ENCODE measurements at places on chromosomes 13 and 19.

DNA sequence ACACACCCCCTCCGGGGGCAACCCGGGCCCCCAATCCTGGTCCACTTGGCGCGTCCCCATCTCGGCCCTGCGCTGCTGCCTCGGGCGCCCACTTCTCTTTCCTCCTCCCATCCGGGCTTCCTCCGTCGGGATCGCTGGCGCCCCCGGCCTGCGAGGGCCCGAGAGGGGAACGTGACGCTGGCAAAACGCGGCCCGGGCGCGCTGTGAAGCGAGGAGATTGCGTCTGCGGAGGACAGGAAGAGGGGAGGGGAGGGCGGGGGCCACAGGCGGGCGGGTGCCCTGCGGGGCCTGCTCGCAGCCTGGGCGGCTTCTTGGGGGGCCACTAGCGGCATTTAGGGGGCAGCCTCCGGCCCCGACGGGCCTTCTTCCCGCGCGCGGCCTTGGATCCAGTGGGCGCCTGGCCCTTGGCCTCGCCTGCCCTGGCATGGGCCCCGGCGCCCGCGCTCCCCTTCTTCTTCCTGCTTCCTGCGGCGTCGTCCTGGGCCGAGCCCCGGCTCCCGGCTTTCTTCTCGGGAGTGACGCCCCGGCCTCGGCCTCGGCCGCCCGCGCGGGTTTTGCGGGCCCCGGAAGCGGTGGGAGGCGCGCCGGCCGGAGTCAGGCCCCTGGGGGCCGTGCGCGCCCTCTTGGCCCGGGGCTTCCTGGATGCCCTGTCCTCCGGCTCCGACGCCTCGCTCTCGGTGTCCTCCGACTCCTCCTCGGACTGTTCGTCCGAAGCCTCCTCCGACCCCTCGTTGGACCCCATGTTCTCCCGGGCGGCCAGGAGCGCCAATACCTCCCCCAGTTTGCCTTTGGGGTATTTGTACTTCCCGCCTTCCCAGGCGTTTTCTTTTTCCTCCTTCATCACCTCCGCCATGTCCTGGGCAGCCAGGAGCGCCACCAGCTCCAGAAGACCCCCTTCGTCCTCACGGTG is 2.2 kb downstream of the PNMA8B start:
- no peak for DNase-seq

- no peak for DNase-seq
These were observed 904 bp upstream of the SIGLEC9 start for GRCh38 chr19:51123802-51124201.

- DNase-seq, result no peak
These were observed 10.2 kb upstream of the KPTN start for GRCh38 chr19:47494211-47494547.

- DNase-seq, result no peak
These were observed 66.2 kb downstream of the SLC15A1 start for GRCh38 chr13:98686270-98686669.

DNA sequence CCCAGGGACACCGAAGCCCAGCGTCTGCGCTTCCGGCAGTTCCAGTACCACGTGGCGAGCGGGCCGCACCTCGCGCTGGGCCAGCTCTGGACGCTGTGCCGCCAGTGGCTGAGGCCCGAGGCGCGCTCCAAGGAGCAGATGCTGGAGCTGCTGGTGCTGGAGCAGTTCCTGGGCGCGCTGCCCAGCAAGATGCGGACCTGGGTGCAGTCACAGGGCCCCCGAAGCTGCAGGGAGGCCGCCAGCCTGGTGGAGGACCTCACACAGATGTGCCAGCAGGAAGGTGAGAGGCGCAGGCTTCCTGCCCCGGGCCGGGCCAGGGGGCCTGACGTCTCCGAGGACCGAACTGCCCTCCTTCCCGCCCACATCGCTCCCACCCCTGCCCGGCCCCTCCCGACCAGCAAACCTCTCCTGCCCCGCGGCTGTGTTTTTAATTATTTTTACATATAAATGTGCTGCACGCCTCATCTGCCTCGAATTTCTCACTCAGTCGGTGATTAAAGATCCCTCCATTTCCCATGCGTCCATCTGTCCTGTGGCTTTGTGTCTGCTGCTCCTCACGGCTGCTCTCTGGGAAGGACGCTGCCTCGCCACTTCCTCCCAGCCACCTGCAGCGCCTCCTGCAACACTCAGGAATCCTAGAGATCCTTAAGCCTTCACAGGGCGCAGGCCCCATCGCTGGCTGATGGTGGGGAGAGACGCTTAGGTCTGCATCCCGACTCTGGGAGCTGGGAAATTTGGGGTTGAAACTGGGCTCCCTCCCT is 4.3 kb downstream of the ZSCAN1 start:
- no peak for DNase-seq

DNA sequence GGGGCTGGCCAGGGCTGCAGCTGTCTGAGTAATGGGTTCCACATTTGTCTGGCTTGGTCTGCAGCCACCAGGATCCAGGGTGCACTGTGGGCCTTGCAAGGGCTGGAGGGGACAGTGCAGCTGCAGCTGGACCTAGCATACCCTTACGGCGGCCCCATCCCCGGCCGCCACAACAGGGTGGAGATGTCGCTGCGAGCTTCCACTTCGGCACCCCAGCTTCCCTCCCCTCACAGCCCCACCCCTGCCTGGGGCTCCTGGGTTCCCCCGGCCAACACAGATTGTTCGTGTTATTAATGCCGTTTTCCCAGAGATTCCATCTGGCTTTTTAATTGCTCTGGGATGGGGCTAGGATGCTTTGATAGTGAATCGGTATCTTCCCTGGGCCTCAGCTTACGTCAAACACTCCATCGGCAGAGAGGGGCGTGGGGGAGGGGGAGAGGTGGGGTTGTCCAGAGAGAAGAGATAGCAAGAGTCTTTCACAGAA is 5.8 kb downstream of the CEBPA start:
- DNase-seq, result no peak

DNA sequence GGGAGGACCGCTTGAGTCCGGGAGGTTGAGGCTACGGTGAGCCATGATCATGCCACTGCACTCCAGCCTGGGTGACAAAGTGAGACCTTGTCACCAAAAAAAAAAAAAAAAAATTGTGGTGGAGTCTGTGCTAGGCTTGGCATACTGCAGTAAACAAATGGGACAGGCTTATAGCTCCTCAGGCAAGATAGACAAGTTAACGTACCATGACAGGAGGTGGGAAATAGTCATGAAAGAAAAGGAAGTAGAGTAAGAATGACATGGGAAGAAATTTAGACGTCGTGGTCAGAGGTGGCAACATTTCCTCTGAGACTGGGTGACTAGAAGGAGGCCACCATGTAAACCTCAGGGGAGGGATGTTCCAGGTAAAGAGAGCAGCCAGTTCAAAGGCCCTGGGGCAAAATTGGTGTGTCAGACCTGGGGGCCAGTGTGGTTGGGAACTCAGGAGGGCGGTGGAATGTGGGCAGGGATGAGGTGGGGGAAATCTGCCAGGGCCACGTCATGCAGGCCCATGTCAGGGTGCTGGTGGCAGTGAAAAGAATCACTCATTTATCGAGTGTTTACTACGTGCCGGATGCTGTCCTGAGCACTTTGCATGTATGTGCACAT is 5.6 kb downstream of the SNRPA start:
- no peak for DNase-seq

DNA sequence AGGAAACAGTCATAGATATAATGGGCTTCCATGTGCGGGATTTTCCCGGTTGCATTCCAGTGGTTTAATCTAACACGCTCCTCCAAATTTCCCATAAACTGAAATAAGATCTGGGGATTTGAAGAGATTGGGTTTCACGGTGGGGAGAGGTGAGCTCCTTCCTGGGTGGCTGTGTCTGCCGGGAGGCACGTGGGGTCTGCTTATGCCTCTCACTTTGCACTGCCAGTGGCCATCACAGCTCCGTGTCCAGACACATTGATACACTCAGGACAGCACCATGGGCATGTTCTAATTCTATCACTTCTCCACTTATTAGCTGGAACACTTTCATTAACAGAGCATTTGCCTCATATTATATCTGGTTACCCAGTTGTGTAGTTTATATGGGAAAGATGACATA is 73.4 kb downstream of the SOX1 start:
- DNase-seq, result no peak

DNA sequence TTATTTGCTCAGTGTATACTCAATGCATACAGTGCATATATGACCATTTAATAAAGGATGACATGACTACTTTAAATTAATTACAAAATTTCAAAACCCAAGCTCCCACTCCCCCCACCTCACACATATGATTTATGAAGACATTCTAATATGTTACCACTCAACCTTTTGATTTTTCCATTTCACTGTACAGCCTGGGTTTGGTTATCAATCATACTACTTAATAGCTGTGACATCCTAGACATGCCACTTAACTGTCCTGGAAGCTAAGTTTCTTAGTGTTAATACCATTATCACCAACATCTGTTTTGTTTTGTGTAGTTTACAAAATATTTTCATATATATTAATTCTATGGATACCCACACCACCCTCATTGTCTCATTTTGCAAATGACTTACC is 42.2 kb downstream of the UBL3 start:
- no peak for DNase-seq

DNA sequence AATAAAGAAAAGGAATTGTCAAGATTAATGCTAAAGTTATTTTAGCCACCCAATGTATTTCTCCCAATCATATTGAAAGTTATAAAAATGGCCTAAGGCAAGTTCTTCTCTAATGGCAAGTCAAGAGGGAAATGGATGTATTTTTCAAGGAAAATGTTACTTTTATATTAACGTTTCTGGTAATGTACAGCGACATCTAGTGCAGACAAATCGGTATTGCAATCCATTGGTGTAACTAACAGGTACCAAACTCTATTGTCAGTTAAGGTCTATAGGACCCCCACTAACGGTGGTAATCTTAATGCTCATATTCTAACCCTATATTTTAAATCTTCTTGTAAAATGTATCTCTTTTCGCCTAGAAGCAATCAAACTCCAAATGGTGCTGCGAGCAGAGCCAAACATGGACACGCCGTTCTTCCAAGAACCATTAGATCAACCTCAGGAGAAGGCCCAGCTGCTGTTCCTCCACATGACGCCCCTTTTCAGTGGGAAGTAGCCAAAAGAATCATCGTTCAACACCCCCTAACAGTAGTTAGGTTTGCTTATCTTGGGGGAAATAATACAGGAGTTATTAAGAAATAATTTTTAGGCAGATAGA is 98.5 kb upstream of the PABPC3 start:
- DNase-seq, result peak; percentile 55

Data from NCI-H526 treated with DMSO at 0.1 percent for 48 hours (cell line).